ENCODE measurements at places on chromosomes 2 and 18.

- DNase-seq = no peak
Observed at GRCh38 chr2:126776692-126777619, 121.0 kb downstream of the GYPC start.

GRCh38 chr2:186879312-186879711 lies 30.3 kb upstream of the ZSWIM2 start:
- no peak for DNase-seq

GRCh38 chr2:40421631-40422297 lies 30.1 kb downstream of the SLC8A1 start:
- DNase-seq = no peak

DNA sequence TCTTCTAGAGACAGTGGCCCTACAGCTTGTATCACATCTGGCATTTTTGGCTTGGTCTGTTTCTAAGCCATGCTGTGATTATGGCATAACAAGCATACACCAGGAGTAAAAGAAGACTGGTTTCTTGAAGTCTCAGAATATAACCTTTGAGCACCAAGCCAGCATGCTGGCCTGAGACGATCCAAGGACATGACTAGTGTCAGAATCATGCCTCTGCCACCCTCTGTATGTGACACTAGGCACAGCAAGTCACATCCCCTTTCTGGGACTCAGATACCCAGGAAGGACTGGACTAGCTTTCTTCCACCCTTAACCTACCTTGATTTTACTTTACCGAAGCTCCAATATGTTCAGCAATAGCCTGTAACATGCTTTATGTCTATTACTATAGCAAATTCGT lies 345.5 kb downstream of the SETBP1 start:
- no peak for DNase-seq

All from keratinocyte (primary cell).